ENCODE measurements at places on chromosomes 6 and 20.
A peak's percentile ranks its signal among the peaks of the same experiment; 100 is the strongest.

- no peak for DNase-seq
Measured at GRCh38 chr6:81172056-81172740, 580.3 kb downstream of the TENT5A start.

- DNase-seq, result no peak
Measured at GRCh38 chr20:57688864-57689263, 21.0 kb downstream of the PMEPA1 start.

DNA sequence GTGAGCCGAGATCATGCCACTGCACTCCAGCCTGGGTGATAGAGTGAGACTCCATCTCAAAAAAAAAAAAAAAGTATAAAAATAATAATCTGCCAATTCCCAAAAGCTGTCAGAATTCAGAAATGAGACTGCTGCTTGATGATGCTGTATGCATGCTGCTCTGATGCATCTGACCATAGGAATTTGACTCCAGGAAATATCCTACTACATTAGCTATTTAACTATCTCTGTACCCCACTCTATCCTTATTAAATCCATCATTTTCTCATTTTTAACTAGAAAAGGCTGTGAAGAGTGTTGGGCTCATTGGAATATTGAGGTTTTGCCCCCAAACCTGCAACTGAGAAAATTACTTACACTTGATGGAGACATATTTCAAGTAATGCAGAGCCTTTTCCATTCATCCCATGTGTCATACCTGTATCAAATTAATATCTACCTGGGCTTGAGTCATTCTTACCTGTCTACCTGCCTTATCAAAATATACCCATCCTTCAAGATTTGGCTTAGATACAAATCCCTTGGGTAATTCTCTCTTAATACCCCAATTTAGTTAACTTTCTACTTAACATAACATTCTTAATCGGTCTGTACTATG, 135.2 kb upstream of the PREP start:
- no peak for DNase-seq

- no peak for DNase-seq
Measured at GRCh38 chr6:53476964-53477363, 67.9 kb downstream of the GCLC start.

DNA sequence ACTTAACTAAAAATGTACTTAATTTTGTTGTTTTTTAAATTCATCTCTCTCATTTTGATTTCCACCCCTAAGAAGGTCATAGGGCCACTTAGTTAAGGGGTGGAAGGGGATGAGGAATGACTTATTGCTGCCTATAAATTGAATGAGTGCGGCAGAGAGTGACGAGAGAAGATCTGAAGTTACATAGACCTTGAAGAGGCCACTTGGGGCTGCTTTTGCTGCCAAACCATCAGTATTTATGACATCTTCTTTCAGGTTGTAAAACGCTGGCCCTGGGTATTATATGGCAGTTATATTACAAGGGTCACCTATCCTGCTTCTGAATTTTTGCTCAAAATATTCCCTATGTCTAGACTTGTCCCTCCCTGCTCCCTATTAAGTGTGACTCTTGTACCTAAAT, 119.6 kb upstream of the RIMS1 start:
- no peak for DNase-seq

DNA sequence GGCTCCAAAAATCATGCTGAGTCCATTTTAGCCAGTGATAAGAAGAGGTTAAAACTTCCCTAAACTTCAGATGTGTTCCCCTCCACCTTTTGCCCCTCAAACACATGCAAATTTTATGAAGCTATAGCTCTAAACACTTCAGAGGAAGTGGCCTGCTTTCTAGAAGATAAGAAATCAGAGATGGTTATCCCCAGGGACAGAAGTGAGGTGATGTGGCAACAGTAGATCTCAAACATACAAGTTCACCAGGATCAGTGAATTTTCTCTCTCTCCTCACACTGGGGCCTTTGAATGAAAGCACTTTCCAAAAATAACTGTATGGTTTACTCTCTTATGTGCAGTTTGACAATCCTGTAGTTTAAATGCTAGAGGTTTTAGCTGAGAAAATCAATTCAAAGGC, 332.0 kb downstream of the BTBD9 start:
- no peak for DNase-seq

GRCh38 chr20:32648761-32649650, 24.7 kb downstream of the C20orf203 start:
- no peak for DNase-seq

DNA sequence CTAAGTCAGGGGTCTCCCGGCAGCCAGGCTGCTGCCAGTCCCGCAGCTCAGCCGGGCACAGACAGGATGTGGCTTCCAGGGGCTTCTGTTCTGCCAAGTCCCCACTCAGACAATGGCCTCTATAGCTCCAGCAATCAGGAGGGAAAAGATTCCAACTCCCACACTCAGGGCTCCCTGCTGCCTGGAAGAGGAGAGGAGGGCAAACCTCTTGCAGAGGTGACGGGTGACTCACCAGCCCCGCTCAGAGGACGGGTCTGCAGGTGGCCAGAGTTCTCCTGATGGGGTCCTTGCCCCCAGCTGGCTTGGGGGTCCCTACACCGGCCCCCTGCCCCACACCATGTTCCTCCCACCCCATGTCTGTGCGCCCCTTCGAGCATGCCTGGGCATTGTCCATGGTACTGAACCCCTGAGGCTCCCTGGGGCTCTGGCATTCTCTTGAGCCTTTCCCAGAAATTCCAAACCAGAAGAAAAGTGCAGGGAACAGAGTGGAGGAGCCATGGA, 32.6 kb downstream of the NTSR1 start:
- DNase-seq, result no peak

- DNase-seq, result no peak
Measured at GRCh38 chr6:108227290-108227689, 33.5 kb downstream of the SNX3 start.

DNA sequence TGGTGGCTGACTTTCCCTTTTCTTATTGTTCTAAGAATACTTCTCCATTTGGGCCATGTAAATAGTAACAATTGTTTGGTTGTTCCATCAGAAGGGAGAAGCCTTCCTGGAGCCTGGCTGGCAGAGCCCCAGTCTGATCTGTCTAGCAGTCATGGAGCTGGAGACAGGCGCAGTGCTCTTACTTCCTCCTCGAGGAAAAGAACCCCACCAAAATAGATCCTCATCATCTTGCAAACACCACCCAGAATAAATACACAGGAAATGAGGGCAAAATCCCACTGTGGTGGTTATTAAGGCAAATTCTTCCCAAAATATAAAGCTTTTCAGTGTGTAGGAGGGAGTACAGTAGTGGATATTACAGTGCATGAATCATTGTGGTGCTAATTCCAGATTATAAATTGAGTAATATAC, 195.1 kb upstream of the SGK1 start:
- DNase-seq, result no peak

DNA sequence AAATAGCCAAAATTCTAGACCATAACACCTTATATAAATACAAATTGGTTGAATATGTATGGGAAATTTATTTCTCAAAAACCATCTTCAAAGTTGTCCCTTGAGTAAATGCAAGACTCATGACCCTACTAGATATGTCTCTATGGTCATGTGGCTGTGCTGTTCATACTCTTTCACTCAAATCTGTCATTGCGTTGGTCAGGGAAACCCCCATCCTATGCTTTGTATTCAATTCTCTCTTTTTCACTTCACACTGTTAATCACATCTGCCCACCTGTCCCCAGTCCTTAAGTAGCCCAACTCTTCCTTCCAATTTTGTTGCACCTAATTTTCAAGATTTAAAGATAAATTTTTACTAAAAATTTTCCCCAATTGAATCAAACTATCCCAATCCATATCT, 51.0 kb downstream of the RPS12 start:
- no peak for DNase-seq

GRCh38 chr6:25612666-25613065, 39.3 kb upstream of the SCGN start:
- no peak for DNase-seq

- DNase-seq, result no peak
Measured at GRCh38 chr20:58088105-58088504, 140.3 kb downstream of the ANKRD60 start.

DNA sequence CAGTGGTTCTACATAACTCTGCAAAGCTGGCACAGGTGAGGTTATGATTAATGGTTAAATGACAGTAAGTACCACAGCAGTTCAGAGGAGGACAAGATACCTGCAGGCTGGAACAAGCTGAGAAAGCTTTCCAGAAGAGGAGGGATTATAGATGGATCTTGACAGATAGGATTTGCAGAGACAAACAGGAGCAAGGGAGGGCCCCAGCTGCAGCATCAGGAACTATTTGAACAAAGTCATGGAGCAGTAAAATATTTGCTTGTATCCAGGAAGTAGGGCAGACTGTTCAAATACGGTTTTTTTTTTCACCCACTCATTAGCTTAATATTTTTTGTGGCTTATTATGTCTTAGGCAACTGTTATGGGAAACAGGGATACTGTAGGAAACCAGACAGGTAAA, 144.4 kb upstream of the MAN1A1 start:
- DNase-seq, result no peak

GRCh38 chr20:14992961-14993360, 655.5 kb upstream of the FLRT3 start:
- no peak for DNase-seq

DNA sequence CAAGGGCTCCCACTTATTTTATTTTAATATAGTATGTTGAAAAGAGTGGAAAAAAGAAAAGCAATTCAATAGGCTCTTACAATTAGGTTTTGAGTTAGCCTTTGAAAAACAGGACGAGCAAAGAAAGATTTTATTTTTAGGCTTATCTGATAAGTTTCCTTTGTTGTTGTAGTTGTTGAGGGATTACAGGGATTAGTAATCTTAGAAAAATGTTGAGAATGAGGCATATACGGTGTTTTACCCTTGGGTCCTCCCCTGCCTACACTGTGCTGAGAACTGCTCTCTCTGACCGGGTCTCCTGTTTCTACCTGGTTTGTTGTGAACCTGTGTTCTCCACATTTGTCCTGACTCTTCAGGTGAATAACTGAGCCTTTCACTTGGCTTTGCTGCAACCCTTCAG, 16.7 kb downstream of the TRAPPC3L start:
- DNase-seq, result no peak

- DNase-seq, result no peak
Measured at GRCh38 chr6:95087394-95088097, 489.8 kb upstream of the MANEA start.

- no peak for DNase-seq
Measured at GRCh38 chr20:2838847-2839671, 1.4 kb downstream of the PCED1A start.

- no peak for DNase-seq
Measured at GRCh38 chr6:41153992-41154625, at the start of gene TREML1. Gene TREML1 (minus strand): TSS chr6:41154347. CDS start chr6:41154288, 59 bp downstream.

GRCh38 chr6:142902636-142903053, 42.3 kb downstream of the HIVEP2 start:
- peak; percentile 58 for DNase-seq

DNA sequence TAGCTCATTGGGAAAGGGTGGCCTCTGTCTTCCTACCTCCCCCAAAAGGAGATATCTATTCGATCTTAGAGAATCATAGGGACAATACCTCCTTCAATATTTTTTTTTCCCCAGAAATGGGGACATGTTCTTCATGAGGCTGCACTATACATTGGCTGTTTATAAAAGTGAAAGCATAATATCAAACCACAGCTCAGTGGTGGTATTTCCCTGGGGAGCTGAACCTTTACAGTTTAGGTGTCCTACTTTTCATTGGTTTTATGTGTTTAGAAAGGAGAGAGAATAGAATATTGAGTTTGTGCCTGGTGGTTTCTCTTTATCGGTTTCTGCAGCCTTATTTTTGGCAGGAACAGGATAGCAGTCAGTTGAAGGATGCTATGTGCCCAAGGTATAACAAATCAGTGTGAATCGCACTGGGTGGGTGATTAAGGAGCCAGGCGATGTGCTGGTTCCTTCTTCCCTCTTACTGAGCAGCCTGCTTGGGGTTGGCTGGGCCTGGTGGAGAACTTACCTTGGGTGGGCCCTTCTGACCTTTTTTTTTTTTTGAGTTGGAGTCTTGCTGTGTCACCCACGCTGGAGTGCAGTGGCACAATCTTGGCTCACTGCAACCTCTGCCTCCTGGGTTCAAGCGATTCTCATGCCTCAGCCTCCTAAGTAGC, 25.2 kb downstream of the UST start:
- DNase-seq, result no peak

DNA sequence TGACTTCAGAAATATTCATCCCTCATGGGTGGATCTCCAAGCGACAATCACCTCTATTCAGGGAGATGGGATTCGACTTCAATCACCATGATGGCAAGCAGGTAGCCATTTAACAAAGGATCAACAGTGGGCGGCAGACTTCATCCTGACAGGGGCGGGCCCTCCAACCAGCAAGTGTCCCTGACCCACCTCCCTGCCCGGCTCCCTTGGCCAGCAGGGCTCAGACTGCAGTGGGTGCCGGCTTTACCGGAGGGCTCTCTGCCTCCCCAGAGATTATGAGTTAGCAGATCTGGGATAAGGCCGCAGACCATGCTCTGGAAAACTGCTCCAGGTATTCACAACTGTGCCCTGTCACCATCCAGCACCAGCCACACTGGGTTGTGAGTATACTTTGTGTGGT, 39.4 kb downstream of the PPP1R3G start:
- no peak for DNase-seq

GRCh38 chr6:107185391-107185970, 70.2 kb upstream of the BEND3 start:
- DNase-seq, result no peak

DNA sequence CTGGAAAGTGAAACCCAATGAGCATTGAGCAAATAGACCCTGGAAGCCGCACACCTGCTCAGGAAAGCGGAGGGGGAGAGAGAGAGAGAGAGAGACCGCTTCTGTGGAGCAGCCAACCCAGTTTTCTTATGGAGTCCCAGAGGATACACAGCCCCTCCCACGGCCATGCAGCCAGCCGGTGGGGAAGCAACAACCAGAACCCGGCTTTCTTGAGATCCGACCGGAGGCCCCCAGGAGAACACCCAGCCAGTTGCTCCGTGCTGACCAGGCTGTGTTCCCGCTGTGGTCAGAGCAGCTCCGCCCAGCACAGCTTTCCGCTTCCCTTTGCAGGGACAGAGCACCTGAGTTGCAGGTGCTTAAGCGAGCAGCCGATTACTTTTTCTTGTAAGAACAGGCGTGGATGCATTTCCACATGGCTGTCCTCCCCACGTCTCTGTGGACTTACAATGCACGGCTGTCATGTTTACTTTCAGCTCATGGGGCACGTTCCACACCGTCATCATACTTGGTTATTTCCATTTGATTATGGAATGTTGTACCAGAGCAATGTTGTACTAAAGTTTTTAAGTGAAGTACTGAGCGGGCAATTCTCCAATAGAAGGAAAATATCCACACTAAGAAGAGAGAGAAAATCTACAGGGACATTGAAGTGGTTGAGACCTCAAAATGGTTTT, 381.9 kb downstream of the THBS2 start:
- no peak for DNase-seq

GRCh38 chr20:35877611-35878010, 76.7 kb downstream of the SCAND1 start:
- no peak for DNase-seq

All from stimulated activated naive CD4-positive, alpha-beta T cell treated with Interleukin-2 at 50 U/mL for 16 hours (primary cell).